ENCODE measurements at places on chromosomes 5 and 9. TPM values are rescaled to one million over a fixed set of nuclear protein-coding genes. Genes with fewer than 3 reads are reported as not detected.

DNA sequence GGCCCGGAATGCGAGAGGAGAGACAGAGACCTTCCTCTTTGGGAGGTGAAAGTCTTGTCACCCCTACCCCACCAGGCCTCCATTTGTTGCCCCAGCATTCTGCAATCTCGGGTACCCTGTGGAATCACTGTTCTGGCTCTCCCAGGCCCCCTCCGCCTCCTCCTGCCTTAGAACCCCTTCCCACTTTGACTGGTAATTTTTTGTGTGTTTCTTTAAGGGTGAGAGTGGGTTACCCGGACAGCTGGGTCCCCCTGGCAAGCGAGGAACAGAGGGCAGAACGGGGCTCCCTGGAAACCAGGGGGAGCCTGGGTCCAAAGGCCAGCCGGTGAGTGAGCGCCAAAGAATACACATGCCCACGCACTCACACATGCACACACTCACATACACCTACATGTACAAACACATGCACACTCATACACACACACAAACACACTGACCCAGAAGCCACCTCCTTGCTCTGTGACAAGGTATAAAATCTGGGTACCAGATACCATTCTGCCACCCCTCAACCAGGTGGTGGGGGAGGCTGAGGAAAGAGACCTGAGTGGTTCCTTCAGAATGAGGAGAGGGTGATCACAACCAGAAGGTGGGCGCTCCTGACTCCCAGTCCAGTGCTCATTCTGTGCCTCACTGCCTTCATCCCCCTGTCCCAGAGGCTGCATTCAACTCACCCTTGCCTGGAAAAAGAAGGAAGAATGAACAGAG lies 30.9 kb upstream of the ORM1 start:
- H3K36me3 ChIP-seq, result peaks cover 41% of the 10 kb centered on the region
- no peaks in the 10 kb centered on the region for H3K27me3 ChIP-seq
- H3K4me3 ChIP-seq, result no peak overlapping the region
- peaks cover 21% of the 10 kb centered on the region for H3K4me1 ChIP-seq

DNA sequence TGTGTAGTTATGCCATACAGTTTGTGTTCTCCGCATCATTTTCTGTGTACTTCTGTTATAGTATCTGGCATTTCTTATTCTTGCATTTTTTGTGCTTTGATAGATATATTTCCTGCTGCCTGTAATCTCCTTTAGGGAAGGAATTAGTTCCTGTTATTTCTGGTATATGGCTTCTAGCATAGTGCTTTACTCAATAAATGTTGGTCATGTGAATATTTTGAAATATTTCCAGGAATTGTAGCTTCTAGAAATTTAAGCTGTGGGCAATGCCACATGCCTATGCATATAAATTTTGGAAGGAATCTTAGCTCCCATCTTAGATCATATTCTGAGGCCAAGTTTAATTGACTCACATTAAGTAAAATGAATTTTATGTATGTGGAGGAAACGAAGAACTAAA lies 11.5 kb upstream of the PRRC1 start:
- no peak overlapping the region for H3K27ac ChIP-seq
- no peaks in the 10 kb centered on the region for H3K36me3 ChIP-seq
- H3K27me3 ChIP-seq, result peaks cover 15% of the 10 kb centered on the region
- no peak for DNase-seq
- H3K4me1 ChIP-seq, result no peaks in the 10 kb centered on the region

Gene PDE8B
- total RNA-seq, result not detected

DNA sequence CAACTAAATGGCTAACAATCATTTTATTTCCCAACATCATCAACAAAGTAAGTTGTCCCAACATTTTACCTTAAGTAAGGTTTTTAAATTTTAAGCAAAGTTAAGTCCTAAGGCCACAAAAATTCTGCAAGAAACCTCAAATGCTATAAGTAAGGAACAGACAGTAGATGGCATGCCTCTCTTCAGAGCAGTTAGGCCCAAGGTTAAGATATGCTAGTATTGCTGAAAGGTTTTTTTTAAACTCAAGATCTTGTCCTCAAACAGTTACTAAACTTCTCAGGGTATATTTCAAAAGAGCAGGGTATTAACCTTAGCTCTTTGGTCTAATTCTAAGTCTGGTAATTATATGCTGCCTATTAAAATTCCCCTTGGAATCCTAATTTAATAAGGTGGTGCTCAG lies 35.1 kb downstream of the PJA2 start:
- H3K4me3 ChIP-seq, result no peak overlapping the region
- H3K27me3 ChIP-seq, result no peaks in the 10 kb centered on the region
- no peak for DNase-seq
- H3K36me3 ChIP-seq, result peaks cover 50% of the 10 kb centered on the region

DNA sequence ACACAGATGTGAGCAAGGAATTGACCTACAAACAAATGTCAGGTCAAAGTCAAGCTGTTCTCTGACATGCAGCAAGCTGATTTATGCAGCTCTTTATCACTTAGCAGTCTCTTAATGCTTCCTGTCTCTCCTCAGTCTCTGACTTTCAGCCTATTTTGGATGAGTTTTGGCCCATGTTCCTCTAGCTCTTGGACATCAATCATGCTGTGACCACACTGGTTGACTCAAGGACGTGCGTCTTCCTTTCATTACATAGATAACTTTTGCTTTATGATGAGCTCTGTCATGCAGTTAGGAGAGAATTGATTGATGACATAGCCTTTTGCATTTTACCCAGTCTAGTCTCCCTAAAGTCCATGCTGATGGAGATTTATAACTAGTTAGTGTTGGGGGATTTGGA lies 9.4 kb upstream of the REEP5 start:
- H3K4me3 ChIP-seq, result no peak overlapping the region
- no peak for DNase-seq
- no peaks in the 10 kb centered on the region for H3K27me3 ChIP-seq
- peaks cover 31% of the 10 kb centered on the region for H3K4me1 ChIP-seq
- H3K27ac ChIP-seq, result no peak overlapping the region
